ENCODE measurements at places on chromosomes 7 and 10. TPM values are rescaled to one million over a fixed set of nuclear protein-coding genes. Genes with fewer than 3 reads are reported as not detected.

DNA sequence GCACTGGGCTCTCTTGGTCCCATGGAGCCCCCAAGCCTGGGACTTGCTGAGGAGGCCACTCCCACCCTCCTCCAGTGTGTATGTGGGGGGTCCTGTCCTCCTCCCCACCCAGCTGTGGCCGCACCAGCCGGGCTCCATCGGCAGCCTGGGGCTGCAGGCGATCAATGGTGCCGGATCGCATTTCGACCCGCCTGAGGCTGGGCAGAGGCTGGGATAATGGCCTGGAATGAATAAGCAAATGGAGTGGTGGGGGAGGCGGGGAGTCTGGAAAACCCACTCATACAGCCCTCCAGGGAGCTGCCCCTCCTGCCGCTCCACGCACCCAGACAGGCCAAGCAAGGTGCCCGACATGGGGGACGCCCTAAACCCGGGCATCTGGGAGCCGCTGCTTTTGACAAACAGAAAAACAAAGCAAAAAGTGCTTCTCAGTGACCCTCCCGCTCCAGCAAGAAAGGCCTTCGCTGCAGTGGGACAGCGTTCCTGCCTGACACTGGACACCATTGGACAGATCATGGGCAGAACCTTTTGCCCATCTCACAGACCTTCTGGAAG, 160.5 kb downstream of the NRF1 start:
- DNase-seq: no peak

- no peak for DNase-seq
Observed at GRCh38 chr10:70348228-70348850, 34.1 kb downstream of the LRRC20 start.

GRCh38 chr10:77963901-77964300, 37.3 kb upstream of the DLG5 start:
- DNase-seq: no peak

The CRPPA gene
- 4.4 TPM for polyA plus RNA-seq

- DNase-seq: no peak
Observed at GRCh38 chr7:105913947-105914346, 37.5 kb upstream of the ATXN7L1 start.

GRCh38 chr7:158950914-158951635, 94.7 kb downstream of the DYNC2I1 start:
- DNase-seq: no peak

The ZPBP gene
- not detected for polyA plus RNA-seq

The SOSTDC1 gene
- polyA plus RNA-seq: 6.1 TPM

DNA sequence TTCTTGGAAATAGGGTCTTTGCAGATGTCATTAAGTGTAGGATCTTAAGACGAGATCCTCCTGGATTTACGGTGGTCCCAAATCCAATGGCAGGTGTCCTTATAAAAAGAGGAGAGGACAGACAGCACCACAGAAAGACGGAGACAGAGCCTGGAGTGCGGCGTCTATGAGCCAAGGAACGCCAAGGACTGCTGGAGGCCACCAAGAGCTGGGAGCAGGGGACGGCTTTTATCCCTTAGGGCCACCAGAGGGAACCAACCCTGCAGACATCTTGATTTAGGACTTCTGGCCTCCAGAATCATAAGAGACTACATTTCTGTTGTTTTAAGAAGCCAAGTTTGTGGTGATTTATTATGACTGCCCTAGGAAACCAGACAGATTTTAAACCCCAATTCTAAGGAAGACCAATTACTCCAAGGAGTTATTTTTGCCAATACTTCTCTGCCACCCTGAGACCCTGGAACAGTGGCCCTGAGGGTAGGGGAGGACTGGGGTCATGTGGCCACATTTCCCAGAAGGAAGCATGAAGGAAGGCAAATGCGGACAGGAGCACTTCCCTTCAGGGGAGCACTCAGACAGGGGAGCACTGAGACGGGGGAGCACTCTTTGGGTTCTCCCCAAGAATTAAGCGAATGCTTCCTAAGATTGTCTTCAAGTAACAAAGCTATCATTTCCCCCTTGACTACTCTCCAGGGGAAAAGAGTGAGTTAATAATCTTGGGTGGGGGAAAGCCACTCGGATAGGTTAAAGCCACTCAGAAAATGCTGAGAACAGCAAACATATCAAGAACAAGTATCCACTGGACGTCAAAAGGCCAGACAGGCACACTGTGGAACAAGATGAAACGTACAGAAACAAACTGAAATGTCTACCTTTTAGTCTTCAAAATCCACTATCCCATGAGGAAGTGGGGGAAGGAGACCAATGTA, 67.5 kb downstream of the CHST15 start:
- DNase-seq: no peak

DNA sequence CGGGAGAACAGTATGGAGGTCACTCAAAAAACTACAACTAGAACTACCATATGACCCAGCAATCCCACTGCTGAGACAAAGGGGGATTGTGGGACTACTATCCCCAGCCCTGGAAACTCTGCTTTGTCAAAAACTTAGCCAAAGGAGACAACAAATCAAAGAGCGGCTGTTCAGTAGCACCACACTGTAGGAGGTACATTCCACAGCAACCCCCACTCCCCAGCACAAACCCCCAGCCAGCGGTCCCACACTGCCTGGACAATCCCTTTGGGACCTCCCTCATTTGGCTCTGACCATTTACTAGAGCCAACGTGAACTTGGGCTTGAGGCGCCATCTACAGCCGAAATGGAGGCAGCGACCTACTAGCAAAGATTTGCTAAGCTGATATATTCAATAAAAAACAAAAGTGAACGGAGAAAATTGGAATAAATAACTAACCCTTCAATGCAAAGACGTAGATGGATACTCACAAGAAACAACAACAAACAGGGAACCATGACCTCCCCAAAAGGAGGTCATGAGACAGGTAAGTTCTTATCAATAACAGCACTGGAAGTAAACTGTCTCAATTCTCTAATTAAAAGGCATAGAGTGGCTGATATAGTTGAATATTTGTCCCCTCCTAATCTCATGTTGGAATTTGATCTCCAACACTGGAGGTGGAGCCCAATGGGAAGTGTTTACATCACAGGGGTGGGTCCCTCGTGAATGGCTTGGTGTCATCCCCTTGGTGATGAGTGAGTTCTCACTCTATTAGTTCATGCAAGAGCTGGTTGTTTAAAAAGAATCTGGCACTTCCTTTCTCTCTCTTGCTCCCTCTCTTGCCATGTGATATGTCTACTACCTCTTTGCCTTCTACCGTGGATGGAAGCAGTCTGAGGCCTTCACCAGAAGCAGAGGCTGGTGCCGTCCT, 119.0 kb upstream of the KCNMA1 start:
- peak; percentile 6 for DNase-seq

DNA sequence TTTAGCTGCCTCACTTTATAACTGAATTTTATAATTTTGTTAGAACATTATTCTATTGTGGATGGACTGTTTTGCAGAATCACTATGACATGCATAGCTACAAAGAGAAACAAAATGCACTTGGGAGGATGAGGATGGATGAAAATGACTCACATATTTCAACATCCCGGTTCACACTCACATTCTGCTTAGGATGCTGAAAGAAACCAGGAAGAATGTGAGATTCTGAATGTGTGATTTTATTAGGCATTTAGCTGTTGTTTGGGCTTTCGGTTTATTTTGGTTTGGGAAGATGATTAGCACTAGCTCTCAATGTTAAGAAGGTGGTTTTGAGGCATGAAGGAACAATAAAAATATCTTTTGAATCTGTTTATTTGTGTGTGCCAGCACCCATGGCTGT, 235.5 kb downstream of the SEMA3E start:
- no peak for DNase-seq

DNA sequence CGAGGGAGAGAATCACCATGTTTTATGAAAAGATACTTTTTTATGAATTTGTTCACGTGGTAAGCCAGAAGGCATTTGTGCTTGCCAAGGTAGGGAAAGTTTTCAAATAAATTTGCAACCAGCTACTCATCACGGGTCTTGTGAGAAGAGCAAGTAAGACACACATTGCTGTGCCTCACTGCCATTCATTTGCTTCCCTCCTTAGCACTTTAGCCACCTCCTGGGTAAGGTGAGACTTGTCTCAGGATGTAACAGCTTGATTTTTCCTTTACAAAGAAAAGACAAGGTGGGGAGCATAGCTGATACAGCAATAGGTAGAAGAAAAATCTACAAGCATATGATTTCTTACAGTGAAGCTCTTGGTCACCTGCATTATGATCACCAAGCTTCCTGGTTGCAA, 342.4 kb upstream of the GRM3 start:
- no peak for DNase-seq

- DNase-seq: peak; percentile 40
Observed at GRCh38 chr7:98745722-98746318, 124.0 kb downstream of the TMEM130 start.

The AQP1 gene
- 116 TPM for polyA plus RNA-seq

The RAB11FIP2 gene
- polyA plus RNA-seq: 16.8 TPM

Measured in hindlimb muscle (tissue), 1 donor.